ENCODE measurements at places on chromosomes 2 and 18. TPM values are rescaled to one million over a fixed set of nuclear protein-coding genes. Genes with fewer than 3 reads are reported as not detected.

GRCh38 chr2:8550937-8551621 is 130.8 kb upstream of the ID2 start:
- DNase-seq: no peak

DNA sequence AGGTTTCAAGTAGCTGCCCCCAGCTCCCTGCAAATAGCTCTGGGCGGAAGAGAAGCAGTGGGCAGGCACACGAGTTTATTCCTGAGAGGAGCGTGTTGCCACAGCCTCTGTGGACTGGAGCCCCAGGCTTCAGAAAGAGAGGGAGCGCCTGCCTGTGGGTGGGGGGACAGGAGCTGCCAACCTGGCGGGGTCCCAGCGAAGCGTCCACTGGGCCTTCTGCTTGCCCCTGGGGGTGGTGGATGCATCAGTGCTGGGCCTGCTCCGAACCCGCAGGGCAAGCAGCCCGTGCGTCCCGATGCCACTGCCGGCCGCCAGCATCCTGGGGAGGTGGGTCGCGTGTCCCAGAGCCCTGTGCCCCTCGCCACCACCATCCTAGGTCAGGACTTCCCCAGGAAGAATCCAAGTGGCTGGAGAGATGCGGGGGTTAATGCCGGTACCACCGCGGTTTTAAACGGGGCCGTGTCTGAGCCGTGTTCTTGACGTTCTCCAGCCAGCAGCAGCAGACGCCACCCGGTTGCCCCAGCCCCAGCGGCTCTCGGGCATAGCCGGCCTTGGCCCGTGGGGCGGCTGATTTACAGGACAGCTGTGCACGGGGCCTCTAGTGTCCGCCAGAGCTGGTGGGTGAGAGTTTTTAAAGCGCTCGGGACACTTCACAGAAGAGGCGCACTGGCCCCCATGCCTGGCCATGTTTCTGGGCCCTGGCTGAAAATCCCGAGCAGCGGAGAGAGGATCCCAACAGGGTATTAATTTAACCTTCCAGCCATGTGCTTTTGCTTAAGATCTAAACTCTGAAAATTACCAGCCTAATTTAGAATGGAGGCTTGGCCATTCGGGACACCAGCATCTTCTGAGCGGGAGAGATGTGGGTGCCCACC is 84.7 kb downstream of the NFATC1 start:
- DNase-seq: no peak

GRCh38 chr2:205709319-205709718 is 27.0 kb downstream of the NRP2 start:
- DNase-seq: no peak

DNA sequence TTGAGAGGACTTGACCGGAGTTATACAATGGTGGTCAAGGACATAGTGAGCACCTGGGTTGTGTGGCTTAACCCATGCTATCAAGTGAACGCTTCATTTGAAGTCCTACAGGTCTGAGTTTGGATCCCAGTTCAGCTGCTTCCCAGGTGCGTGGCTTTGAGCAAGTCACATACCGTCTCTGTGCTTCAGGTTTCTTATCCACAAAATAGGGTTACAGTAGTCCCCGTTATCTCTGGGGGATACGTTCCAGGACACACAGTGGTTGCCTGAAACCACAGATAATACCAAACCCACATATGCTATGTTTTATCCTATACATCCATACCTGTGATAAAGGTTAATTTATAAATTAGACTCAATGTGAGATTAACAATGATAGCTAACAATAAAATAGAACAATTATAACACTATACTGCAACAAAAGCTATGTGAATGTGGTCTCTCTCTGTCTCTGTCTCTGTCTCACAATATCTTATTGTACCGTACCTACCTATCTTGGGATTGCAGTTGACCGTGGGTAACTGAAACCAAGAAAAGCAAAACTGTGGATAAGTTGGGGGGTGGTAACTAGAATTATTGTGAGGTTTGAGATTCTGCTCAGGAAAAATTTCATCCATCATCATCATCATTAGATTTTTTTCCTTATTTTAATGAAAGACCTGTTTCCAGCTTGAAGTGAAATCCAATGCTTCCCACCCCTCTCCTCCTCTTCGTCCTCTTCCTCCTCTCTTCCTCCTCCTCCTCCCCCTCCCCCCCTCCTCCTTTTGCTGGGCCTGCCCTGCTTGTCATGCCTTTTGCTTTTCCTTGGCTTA is 22.7 kb downstream of the LBH start:
- DNase-seq: no peak

GRCh38 chr2:47256416-47257087 is 101.4 kb upstream of the STPG4 start:
- DNase-seq: no peak

GRCh38 chr2:173815772-173816171 is 149.4 kb downstream of the SP3 start:
- DNase-seq: no peak

DNA sequence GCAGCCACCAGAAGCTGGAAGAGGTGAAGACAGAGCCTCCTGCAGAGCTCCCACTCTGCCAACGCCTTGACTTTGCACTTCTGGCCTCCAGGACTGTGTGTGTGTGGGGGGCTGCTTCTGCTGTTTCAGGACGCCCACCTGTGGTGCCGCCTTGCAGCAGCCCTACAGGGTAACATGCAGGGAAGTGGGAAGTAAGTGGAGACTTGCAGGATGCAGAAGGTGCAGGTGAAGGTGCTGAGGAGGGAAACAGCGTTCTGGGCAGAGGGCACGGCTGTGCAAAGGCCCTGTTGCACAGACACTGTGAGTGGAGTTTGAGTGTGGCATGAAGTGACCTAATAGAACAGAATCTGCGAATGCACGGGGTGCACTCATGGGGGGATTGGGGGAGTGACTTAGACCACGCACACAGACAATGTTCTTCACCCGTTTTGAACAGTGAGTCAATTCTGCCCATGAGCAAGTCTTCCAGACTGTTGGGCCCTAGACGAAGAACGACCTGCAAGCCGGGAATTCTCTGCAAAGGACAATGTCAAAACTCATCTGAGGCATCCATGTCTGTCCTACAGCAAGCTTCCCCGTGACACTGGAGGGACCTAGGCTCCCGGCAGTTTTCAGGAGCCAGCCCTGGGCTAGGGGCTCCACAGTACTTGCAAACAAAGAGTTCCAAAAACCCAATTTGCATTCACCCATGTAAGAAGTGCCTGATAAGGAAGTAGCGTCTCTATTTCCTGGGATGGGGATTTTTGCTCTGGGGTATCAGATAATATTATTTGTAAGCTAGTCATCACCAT is 19.0 kb downstream of the MBP start:
- DNase-seq: no peak

DNA sequence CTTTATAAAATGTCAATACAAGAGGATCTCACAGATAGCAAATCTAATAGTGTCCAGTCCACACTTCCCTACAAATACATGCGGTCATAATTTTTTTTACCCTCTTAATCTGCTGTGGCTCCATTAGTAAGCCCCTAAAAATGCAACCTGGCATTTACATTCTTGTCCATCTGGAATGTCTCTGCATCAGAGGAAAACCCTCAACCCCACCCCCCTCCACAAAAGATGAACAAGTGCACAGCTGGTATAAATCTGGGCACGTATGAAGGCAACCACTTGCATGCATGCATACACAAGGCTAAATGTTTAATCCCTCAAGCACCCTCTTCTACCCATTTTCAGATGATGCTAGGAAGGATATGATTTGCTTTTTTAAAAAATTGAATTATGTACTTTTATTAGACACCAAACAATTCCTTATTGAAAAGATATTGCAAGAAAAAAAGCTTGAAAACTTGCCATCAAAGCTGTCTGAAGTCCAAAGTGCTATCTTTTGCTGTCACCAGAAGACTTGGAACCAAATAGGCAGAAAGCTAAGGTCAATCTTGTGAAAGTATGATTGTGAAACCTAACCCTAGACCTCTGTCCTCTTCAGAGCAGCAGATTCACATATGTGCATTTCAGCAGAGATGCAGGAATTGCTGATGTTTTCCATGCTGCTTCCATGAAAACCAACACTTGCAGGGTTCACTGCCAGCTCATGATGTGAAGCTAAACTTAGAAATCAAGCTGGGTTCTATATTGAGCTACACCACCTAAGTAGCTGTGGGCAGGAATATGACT is 39.0 kb downstream of the IRS1 start:
- no peak for DNase-seq

GRCh38 chr18:45517181-45517741 is 98.0 kb upstream of the SLC14A2 start:
- no peak for DNase-seq

DNA sequence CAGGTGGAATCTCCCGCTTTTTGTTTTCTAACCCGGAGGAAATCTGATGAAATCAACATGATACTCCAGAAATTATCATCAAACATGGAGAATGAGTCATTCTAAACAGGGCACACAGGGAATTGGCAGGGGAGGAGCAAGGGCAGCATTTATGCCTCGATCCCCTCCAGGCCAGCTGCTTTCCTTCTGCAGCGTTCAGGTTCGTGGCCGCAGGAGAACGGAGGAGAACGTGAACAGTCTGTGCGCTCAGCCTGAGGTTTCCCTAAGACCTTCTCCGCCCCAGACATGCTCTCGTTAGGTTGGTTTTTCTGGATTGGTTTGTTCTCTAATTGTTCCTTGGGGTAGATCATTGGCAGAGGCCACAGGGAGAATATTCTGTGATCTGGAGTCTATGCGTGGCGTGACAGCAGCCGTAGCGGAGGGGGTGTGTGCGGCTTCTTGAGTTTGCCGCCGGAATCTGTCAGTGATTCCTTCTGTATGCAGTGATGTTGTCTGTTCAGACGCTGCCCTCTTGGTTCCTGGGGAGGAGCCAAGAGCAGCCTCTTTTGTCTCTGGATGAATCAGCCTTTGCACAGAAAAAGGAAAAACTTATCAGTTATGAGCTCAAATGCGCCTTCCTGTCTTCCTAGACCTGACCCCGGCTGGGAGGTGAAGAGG is 75.9 kb downstream of the SH3BP4 start:
- DNase-seq: peak; percentile 52

DNA sequence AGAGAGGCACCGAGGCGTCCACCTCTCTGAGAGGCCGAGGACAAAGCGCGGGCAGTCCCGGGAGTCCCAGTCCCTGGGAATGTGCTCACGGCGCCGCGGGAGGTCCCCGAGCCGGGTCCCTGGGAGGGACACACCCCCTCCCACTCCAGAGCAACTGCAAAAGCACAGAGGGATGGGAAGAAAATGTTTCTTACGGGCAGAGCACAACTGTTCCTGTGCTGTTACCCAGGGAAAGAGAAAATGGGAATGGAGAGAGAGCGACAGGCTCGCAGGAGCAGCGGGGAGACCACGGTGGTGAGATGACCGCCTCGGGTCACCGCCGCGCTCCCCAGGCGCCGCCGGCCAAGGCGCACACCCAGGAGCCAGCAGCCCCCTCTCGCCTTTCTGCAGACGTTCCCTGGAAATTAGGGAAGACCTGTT is 1.2 kb upstream of the BCL11A start:
- peak; percentile 48 for DNase-seq

GRCh38 chr2:190964170-190964795 is 49.7 kb downstream of the STAT1 start:
- DNase-seq: no peak

- no peak for DNase-seq
These were observed 119.6 kb upstream of the OTOS start for GRCh38 chr2:240259924-240260529.

- no peak for DNase-seq
These were observed 195.7 kb upstream of the TWIST2 start for GRCh38 chr2:238652053-238652770.

DNA sequence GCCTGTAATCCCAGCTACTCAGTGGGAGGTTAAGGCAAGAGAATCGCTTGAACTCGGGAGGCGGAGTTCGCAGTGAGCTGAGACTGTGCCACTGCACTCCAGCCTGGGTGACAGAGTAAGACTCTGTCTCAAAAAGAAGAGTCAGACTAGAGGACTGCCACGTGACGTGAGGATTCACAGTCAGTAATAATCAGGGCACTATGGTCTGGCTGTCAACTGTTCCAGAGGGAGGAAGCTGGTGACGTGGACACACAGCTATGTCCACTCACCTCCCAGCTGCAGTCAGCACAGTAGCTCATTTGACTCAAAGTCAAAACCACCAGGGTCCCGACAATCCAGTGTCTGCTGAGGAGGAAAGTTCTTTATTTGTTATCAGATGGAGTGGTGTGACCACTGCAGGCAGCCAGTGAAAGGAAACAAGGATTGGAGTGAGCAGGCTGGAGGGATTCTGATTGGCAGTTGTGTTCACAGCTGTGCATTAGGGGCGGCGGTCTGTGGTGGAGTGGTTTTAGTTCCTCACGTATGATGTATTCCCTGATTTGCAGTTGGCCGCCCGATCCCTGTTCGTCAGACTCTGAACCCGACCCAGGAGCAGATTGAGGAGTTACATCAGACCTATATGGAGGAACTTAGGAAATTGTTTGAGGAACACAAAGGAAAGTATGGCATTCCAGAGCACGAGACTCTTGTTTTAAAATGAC is 37.9 kb downstream of the MOGAT1 start:
- DNase-seq: peak; percentile 51

GRCh38 chr18:42536442-42536841 is 579.0 kb downstream of the RIT2 start:
- DNase-seq: no peak

DNA sequence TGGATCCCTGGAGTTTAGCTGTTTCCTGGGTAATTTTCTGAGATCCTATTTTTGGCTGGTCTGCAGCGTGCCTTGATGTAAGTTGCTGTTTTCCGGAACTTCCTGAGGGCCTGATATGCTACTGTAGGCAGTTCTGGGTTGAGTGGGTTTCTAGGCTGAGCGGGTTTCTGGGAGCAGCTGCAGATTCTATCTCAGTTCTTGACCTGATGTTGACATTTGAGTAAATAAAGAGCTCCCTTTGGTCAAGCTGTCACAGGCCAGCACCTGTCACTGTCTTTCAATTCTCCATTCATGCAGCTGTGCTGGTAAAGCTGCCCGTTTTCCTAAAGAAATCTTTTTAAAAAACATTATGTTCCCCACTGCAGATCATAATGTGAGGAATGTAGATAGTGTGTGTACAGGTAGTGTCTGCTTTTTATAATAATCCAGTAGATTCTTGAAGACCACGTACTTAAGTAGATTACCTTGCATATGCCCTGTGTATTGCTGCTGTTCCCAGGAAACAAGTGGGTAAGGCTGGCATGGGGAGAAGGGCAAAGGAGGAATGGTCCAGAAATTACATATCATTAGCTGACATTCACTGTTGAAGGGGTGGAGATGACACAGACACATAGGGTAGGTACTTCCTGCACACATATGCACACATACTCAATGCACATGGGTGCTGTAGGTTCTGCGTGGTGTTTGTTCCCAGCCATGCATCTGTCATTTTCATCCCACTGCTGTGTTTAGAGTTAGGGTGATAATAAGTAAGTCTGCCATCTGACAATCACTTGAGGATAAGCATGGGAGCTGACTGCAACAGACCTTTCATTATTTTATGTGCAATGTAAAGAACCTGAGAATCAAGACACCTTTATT is 25.9 kb downstream of the CD28 start:
- no peak for DNase-seq

The RPRD1A gene
- 37.3 TPM for total RNA-seq

The KCNK3 gene
- total RNA-seq: 28.4 TPM

The ANKAR gene
- total RNA-seq: 4.1 TPM

The B3GNT7 gene
- total RNA-seq: 1.4 TPM

The BMP10 gene
- not detected for total RNA-seq

The GPR39 gene
- 15.7 TPM for total RNA-seq

The VWA3B gene
- not detected for total RNA-seq

The C18orf54 gene
- 5.6 TPM for total RNA-seq

The HMSD gene
- not detected for total RNA-seq

The HJURP gene
- 33.9 TPM for total RNA-seq
